Fibroblast of skin of left biceps (primary cell): ENCODE measurements at places on chromosomes 16 and 17.

DNA sequence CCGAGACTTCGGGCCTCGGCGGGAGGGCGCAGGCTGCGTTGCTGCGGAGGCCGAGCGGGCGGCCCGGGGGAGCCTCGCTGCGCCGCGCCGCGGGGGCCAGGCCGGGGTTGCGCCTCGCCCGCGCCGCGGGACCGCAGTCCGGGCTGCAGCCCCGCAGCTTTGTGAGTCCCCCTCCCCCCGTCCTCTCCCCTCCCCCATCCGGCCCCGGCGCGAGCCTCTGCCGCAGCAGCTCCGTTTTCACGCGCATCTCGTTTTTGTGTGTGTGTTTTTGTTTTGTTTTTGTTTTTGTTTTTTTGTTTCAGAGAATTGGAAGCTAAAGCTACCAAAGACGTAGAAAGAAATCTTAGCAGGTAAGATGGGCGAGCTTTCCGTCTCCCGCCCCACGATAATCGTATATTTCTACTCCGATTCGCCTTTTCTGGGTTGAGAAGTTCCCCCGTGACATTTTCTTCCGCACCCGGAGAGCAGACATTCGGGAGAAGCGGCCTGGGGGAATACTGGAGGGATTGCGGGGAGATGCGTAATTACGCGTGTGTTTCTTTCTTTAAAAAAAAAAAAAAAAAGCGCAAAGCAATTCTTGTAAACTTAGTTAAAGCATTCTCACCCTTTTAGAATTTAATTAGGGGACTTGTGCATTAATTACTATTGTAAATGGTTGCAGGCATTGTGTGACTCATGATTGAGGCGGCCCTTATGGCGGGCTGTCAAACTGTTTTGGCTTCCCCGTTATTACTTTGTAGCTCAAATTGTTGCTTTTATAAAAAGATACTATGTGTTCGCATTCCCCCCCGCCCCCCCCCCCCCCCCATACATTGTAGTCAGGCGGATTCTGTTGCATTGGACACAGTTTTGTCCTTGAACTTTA lies 732 bp downstream of the TNRC6A start:
- no peak for DNase-seq

GRCh38 chr17:72618001-72618509 lies 474.4 kb downstream of the SLC39A11 start:
- no peak for DNase-seq

GRCh38 chr17:76085731-76086366 lies 6.9 kb downstream of the ZACN start:
- no peak for DNase-seq

DNA sequence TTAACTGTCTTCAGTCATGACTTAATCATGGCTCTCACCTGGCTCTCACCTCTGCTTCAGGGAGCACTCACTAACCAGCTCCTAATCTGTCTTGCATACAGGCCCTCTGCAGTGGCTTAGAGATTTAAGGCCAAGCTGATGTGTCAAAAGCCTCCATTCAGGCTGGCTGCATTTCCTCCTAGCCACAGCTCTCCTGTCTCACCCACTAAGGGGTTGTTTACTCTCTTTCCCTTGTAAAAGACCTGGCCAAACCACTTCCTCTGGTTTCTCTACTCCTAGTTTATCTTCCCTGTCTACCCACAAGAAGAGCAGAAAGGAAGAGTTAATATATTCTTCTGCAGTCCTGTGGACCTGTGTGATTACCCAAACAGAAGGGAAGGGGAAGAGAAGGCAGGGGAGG lies 9.3 kb upstream of the ASIC2 start:
- no peak for DNase-seq

GRCh38 chr17:81039096-81039495 lies 4.1 kb downstream of the BAIAP2 start:
- DNase-seq: no peak

DNA sequence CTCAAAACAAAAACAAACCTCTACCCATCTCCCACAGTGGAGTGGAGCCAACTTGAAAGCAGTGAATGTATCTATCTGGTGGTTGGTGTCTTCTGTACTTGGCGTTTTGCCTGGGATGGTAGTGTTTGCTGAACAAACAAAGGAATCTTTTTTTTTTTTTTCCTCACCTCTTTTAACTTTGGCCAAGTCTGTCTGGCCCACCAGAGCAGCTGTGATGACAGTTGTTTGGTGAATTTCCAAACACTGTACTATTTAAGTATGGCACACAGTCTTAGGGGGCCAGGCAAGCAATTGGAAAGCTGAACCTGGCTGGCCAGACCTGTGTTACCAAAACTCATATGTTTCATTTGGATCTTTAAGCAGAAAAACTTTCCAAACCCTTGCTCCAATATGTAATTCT lies 101.8 kb upstream of the CDH13 start:
- no peak for DNase-seq

DNA sequence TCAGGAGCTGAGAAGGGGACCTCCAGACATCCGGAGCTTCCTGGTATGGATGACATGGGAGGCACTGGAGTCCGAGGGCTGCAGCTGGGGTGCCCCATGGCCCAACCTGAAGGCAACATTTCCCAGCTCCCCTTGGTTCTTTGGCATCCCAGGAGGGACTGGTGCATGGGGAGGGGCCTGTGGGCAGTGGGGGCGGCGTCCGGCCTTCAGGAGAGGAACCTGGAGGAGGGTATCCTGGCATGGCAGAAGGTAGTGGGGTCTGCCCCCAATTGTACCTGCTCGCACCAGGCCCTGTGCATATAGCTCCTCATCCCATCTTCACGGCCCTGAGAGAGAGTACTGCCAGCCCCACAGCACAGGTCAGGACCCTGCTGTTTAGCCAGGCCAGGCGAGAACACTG lies 11.9 kb downstream of the NPTX1 start:
- DNase-seq: no peak

GRCh38 chr17:7225711-7226331 lies 6.1 kb downstream of the ACADVL start:
- no peak for DNase-seq

- no peak for DNase-seq
Measured at GRCh38 chr17:4554441-4554996, 665 bp downstream of the MYBBP1A start.

DNA sequence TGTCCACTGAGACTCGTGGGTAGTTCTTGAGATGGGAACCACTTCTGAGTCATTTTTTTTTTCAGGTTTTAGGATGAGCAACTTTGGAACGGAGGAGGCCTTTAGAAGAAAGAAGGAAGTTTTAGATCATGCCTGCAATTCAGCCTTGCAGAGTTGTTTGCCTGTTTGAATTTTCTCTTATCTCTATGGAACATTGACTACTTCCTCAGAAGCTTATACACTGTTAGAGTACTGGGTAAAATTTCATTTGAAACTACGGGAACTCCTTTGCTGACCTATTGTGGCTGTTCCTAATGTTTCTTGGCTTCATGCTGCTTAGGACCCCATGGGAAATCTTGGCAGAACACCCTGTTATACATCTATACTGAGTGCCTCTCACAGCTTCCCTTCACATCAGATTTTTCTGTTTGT lies 70.8 kb downstream of the MAP2K6 start:
- no peak for DNase-seq

DNA sequence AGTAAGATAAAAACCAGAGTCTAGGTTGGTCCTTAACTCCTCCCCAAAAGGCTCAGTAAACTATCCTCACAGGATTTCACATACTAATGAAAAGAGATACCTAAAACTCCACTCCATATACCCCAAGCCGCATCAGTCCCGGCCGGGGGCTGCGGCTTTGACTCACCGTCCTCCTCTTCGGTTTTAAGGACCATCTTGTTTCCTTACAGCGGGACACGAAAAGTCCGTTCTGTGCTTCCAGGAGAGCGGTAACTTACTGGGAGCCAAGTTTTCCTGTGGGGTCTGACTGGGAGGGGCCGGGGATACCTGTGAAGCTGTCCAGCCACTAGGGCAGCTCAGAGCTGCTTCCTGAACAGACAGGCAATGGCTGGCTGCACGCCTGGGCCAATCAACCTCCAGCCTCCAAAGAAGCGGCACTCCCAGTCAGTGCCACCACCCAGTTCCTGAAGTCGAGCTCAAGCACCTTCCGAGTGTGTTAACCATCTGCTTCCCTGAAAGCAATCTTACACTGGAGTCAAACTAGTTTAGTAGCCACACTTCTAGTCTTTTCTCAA lies 45.5 kb downstream of the CYTH1 start:
- no peak for DNase-seq

GRCh38 chr16:81630635-81631031 lies 148.5 kb upstream of the PLCG2 start:
- DNase-seq: no peak

DNA sequence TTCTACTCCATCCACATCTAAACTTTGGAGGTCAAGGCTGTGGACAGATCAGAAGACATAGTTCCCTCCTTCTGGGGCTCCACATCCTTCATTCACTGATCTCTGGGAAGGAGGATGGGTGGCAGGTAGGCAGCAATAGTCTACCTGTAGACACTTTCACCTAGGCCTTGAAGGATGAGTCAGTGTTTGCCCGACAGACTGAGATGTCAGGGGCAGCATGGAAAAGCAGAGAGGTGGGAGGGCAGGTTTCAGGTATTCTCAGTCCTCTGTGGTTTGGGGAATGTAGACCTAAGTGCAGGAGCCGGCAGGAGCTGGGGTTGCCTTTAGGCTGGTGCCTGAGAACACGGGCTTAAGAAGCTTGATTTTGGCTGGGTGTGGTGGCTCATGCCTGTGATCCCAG lies 171.9 kb upstream of the ZNF267 start:
- no peak for DNase-seq

- DNase-seq: no peak
Measured at GRCh38 chr16:87849419-87850008, 19.8 kb downstream of the SLC7A5 start.

- no peak for DNase-seq
Measured at GRCh38 chr17:48754500-48755261, 26.1 kb upstream of the HOXB13 start.

GRCh38 chr17:29828676-29829284 lies 101.2 kb downstream of the SSH2 start:
- no peak for DNase-seq

DNA sequence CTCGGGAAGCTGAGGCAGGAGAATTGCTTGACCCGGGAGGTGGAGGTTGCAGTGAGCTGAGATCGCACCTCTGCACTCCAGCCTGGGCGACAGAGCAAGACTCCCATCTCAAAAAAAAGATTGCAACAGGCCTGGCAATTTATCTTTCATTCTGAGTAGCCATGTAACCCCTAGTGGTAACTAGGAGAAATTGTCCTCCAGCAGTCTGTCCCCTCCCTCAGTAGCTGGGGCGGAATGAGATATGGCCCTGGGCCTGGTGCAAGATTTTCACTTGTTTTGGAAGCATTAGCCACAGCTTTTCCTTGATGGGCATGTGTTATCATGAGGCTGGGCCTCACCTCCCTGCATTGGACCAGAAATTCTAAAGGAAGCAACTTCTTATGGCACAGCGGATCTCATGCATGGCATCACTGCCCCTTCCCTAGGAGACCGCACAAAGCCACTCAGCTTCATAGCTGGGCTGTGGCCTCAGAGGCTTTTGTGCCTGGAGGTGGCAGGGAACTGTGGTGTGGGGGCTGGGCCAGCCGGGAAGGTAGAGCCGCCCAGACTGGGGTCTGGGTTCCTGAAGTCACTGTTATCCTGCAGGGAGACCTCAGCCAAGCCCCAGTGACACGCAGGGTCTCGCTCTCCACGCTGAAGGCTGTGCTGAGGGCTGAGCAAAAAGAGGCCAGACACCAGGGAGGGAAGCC lies 13.4 kb downstream of the NATD1 start:
- DNase-seq: no peak

- DNase-seq: no peak
Measured at GRCh38 chr16:80623376-80623775, 82.6 kb downstream of the DYNLRB2 start.

- DNase-seq: no peak
Measured at GRCh38 chr16:1800701-1801100, 7.2 kb upstream of the IGFALS start.

GRCh38 chr17:45742251-45742650 lies 41.9 kb upstream of the CRHR1 start:
- no peak for DNase-seq

DNA sequence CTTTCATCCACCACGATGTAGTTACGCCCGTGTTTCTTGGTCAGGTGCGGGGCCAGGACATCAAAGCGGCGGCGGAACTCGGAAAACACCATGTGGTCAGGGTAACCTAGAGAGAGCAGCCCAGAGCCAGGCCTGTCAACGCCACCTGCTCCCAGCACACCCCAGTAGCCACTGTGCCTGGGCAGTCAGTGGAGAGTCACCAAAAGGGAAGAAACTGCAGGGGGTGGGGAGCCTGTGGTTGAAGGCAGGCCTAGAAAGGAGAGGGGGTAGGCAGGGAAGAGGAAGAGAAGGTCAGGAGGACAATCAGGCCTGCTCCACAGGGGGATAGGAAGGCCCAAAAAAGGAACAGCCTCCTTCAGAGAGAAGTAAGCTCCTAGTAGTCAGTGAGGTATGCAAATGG lies 64.1 kb downstream of the PIPOX start:
- no peak for DNase-seq

DNA sequence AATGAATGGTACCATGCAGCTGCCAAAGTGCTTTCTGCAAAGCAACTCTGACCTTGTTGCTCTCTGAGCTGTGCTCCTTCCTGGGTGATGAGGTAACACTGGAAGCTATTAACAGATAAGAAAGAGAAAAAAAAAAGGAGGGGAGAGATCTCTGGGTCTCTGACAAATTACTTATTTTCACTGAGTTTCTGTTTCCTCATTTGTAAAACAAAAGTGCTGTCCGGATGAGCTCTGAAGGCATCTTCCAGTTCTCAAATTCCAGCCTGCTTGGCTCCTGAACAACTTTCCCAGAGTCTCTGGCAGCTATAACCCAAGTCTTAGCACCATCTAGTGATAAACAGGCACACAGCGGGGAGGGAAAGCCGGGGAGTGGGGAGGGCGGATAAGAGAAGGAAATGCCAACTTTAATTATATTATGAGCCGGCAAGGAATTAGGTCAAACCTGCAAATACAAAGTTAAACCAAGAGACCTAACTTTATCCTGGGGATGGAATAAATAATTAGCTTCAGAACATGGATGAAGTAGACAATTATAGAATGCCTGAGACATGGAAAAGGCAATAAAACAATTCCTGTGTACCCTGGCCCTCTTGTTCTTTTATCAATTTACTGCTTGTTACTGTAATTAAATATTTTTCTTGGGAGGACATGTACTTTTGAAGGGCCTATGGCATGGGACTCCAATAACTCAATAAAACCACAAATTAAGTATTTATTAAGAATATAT lies 61.3 kb upstream of the KIFC3 start:
- peak; percentile 46 for DNase-seq

- DNase-seq: no peak
Measured at GRCh38 chr16:721765-722540, 1.0 kb downstream of the ANTKMT start.

- no peak for DNase-seq
Measured at GRCh38 chr17:57949649-57950048, 5.6 kb downstream of the CUEDC1 start.

DNA sequence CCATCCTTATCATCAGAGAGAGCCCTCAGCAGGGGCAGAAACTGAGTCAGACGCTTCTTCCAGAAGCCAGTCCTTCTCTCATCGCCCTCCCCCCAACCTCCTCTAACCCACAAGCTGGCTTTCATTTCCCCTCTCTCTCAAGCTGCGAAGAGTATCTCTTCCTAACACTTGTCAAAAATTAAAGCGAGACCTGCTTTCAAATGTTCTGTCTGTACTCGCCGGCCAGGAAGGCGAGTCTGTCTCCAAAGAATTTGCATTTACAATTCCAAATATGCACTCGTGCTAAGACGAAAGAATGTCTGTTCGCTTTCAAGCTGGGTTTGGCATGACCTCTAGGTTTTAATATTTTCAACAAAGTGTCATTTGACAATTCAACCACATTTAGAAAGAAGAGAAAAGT lies 140.4 kb downstream of the RGS9 start:
- peak; percentile 35 for DNase-seq

GRCh38 chr17:70987867-70988340 lies 818.6 kb downstream of the KCNJ2 start:
- DNase-seq: no peak
